SK-MEL-5 (cell line): ENCODE measurements at places on chromosomes 6 and 20. TPM values are rescaled to one million over a fixed set of nuclear protein-coding genes. Genes with fewer than 3 reads are reported as not detected.

EYA2 gene
- total RNA-seq, result not detected in 2 replicates

KIAA0408 gene
- total RNA-seq, result 3.2 and 3.7 TPM in 2 replicates

BTN2A1 gene
- total RNA-seq, result 15.1 and 16.7 TPM in 2 replicates

DEFB124 gene
- total RNA-seq, result not detected in 2 replicates

CLIC5 gene
- not detected in 2 replicates for total RNA-seq

CD93 gene
- total RNA-seq, result not detected in 2 replicates

GUCA1A gene
- total RNA-seq, result not detected in 2 replicates

EFHC1 gene
- 14.1 and 23.7 TPM in 2 replicates for total RNA-seq

BTNL2 gene
- total RNA-seq, result not detected in 2 replicates

AVP gene
- not detected in 2 replicates for total RNA-seq

PIGU gene
- total RNA-seq, result 32.1 and 38.2 TPM in 2 replicates

ALDH5A1 gene
- 6.1 and 7.2 TPM in 2 replicates for total RNA-seq

HLA-DQA2 gene
- total RNA-seq, result 0.19 TPM in 1 of 2 replicates, not detected in the other

PKIG gene
- total RNA-seq, result 30.6 and 32.7 TPM in 2 replicates

ZBTB22 gene
- total RNA-seq, result 7.6 and 9.2 TPM in 2 replicates

RAB44 gene
- not detected in 2 replicates for total RNA-seq

LINC00237 gene
- total RNA-seq, result not detected in 2 replicates

TRERF1 gene
- 2.3 and 2.7 TPM in 2 replicates for total RNA-seq

BPIFB4 gene
- not detected in 2 replicates for total RNA-seq

SDCBP2 gene
- 0.32 and 0.50 TPM in 2 replicates for total RNA-seq

IMPG1 gene
- not detected in 2 replicates for total RNA-seq

CYP21A2 gene
- total RNA-seq, result not detected in 2 replicates

DEFB132 gene
- not detected in 2 replicates for total RNA-seq

TAGAP gene
- total RNA-seq, result 0.03 TPM in 1 of 2 replicates, not detected in the other

DLK2 gene
- 0.48 and 0.83 TPM in 2 replicates for total RNA-seq

SEMG1 gene
- total RNA-seq, result not detected in 2 replicates
